Chondrocyte (in vitro differentiated cells): ENCODE measurements at places on chromosomes 12 and 14.

DNA sequence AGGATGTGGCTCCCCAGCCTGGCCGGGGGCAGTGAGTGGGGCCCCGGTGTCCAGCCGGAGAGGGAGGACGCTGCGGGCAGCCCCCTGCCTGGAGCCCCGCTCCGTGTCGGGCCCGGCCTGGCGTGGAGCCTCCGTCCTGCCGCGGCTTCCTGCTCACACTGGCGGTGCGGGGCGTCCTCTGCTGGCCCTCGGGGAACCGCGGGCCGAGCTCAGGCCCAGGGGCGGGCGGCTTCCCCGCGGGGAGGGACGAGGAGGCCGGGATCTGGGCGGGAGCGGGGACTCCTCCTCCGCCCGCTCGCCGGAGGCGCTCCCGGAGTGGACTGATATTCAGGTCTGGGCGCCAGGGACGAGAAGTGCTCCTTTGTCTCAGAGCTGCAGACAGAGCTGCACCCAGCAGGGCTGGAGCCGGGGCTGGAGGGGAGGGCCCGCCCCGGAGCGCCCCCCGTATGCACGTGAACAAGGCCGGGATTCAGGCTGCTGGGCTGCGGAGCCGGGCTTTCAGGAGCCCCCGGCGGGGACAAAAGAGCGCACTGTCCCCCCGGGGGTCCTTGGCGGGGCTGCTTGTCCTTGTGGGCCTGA, 2.2 kb downstream of the MMP17 start:
- peak overlapping the region; percentile 65 for H3K4me3 ChIP-seq
- H3K27ac ChIP-seq, result no peak overlapping the region
- H3K27me3 ChIP-seq, result peaks cover 10% of the 10 kb centered on the region
- no peaks in the 10 kb centered on the region for H3K36me3 ChIP-seq
- peak; percentile 93 for DNase-seq

DNA sequence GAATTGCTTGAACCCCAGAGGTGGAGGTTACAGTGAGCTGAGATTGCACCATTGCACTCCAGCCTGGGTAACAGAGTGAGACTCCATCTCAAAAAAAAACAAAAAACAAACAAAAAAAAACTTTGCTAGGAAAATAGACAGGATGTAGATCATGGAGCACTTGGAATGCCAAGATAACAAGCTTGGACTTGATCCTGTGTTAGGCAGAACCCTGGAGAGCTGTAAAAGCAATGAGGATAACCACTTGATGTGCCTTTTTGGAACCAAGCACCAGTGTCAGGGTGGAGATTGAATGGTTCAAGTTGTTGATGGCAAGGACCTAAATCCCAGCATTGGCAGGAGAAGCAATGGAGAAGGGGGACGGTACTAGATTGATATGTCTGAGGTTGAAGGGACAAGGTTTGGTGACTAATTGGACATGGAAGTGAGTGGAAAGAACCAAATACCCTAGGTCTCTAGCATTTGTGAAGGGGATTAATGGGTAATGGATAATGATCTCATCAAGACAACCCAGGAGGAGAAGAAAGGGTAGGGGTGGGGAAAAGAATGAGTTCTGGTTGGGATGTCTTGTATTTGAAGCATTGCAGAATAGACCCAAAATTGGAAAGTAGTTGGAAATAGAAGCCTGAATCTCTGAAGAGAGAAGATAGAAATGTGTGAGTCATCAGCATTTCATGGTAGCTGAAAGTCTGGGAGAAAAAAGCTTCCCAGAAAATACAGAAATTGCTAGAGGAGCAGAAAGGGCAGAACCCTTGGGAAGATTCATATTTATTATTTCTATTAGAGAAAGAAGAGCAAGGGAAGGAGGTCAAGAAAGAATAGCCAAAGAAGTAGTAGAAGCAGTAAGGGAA, 176.7 kb downstream of the NUAK1 start:
- peak overlapping the region; percentile 82 for H3K27ac ChIP-seq
- no peak for DNase-seq
- peak overlapping the region; percentile 28 for H3K4me3 ChIP-seq
- H3K36me3 ChIP-seq, result no peaks in the 10 kb centered on the region
- peaks cover 38% of the 10 kb centered on the region for H3K4me1 ChIP-seq
- H3K27me3 ChIP-seq, result no peaks in the 10 kb centered on the region

- peaks cover 17% of the 10 kb centered on the region for H3K36me3 ChIP-seq
- DNase-seq, result no peak
- H3K4me3 ChIP-seq, result no peak overlapping the region
- no peaks in the 10 kb centered on the region for H3K27me3 ChIP-seq
These were observed 14.3 kb downstream of the RERG start for GRCh38 chr12:15206831-15207389.

DNA sequence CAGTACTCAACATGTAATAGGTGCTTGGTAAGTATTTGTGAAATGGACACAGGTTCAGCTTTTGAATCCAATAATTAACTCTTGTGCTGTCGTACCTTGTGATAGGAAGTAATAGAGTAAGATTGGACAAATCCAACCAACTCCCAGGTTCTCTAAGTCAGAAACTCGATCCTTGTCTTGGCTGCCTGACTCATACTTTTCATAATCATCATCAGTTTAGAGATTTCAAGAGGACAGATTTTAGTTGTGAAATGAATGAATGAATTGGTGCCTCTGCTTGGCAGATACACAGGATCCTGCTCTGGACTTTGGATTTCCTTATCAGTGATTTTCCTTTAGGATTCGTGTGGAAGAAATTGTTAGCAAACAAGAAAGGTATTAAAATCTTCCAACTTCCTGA, 1145.2 kb downstream of the AACS start:
- H3K36me3 ChIP-seq, result no peaks in the 10 kb centered on the region
- DNase-seq, result no peak
- no peaks in the 10 kb centered on the region for H3K4me1 ChIP-seq
- H3K27me3 ChIP-seq, result no peaks in the 10 kb centered on the region
- no peak overlapping the region for H3K4me3 ChIP-seq
- no peak overlapping the region for H3K27ac ChIP-seq
